ENCODE measurements at places on chromosomes 13 and 19. TPM values are rescaled to one million over a fixed set of nuclear protein-coding genes. Genes with fewer than 3 reads are reported as not detected.

Gene ZNF728
- not detected for total RNA-seq

Gene ZNF333
- total RNA-seq = 9.2 TPM

Gene PLEKHF1
- 22.6 TPM for total RNA-seq

Gene CCDC122
- 3.2 TPM for total RNA-seq

Gene ZNF430
- 3.2 TPM for total RNA-seq

Gene ZNF90
- 0.16 TPM for total RNA-seq

Gene RHPN2
- 11.2 TPM for total RNA-seq

Gene ZNF135
- 2.7 TPM for total RNA-seq

Gene FGF14
- total RNA-seq = not detected

Gene CFAP97D2
- total RNA-seq = not detected

Gene CABP5
- total RNA-seq = not detected

Gene CXCL17
- not detected for total RNA-seq

Gene CD79A
- not detected for total RNA-seq

Gene KLF16
- 11.8 TPM for total RNA-seq

Gene CYP2F1
- total RNA-seq = not detected

Gene SERPINE3
- total RNA-seq = not detected

Gene MADCAM1
- total RNA-seq = not detected

Gene PROZ
- total RNA-seq = not detected

Gene NCAN
- not detected for total RNA-seq

Gene ZNF442
- 4.9 TPM for total RNA-seq

Gene LYPD3
- total RNA-seq = under 0.01 TPM

All from cardiac atrium fibroblast (primary cell).